Renal cortical epithelial cell (primary cell): ENCODE measurements at places on chromosomes 7 and 10.

DNA sequence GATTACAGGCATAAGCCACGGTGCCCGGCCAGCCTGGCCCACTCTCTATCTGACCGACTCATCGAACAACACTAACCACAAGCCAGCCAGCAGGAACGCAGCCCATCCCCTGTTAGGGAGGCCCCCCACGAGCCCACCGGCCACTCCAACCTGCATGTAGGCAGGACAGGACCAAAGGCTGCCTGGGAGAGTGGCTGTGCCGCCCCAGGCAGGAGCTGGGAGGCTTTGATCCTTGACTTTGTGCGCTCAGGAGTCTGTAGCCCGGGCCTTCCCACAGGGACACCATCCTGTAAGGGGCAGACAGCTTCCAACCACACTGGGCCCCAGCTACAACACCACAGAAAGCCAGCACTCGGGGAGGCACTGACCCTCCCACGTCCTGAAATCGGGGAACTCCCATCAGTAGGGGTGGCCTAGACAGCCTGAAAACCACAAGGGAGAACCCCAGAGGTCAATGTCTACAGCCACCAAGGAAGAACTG, 29.4 kb downstream of the GRID1 start:
- no peak for DNase-seq

GRCh38 chr10:14548474-14548873, 217.8 kb upstream of the FRMD4A start:
- no peak for DNase-seq

- DNase-seq, result no peak
These were observed 1.3 kb downstream of the SAR1A start for GRCh38 chr10:70169011-70169410.

- peak; percentile 25 for DNase-seq
These were observed 45.6 kb downstream of the PDIA4 start for GRCh38 chr7:148982654-148983199.

DNA sequence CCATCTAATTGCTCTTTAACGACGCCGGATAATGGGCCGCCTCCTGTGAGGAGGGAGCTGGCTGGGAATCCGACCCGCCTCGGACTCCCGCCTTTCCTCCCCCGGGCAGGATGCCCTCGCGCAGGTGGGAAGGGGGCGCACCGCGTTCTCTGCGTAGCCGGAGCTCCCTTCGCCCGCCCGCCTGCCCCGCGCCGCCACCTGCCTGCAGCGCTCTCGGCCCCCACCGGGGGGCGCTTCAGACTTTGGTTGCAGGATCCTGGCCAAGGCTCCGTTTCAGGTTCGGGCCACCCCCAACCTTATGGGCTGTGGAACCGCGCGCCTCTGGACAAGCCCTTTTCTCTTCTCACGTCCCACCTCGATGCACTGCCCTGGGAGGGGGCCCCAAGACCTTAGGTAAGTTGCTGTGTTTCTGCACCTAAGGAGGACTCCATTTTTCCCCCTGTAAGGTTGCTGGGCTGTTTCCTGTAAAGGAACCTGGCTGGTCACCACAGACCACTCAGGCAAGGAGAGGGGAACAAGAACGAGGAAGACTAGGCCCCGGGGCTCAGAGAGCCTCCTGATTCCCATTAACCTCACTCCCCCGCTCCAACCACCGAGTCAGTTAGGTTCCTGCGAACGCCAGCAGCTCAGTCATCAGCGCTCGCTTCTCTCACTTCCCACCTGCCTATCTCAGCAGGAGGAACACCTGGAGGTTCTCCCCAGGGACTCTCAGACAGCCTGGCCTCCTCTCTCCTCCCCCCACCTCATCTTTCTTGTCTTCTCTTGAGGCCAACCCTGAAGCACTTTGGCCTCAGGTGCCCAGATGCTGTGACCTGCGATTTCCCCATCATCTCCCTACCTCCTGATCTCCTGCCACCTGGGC, 11.3 kb upstream of the KAZALD1 start:
- DNase-seq, result no peak

DNA sequence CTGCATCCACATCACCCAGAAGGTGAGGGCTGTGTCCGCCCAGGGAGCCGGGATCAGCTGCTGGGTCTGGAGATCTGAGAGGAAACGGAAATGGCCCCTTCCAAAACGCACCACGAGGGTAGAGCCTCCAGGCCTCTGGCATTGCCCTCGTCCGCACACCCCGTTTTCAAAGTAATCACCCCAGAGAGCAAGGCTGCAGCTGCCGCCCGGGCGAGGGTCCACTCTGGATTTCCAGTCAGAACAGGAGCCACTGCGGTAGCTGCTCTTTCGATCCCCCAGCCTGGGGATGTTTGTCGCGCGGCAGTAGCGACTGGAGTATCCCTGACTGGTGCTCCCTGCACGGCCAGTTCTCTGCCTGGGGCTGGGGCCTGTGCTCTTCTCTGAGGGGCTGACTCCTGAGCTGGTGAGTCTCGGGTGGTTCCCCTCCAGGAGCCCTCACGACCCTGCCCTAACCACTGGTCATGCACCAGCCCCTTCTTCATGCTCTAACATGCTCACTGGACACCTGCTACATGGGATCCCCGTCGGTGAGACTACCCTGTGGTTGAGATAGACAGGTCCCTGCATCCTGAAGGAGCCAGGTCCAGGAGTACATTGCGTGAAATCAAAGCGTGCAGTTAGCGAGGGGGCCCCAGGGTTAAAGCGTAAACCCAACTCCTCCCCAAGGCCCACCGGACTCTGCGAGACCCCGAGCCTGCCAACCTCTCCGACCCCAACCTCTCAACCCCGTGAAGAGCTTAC, 99.2 kb downstream of the FOXL3 start:
- DNase-seq, result no peak

GRCh38 chr7:98348726-98349474, 52.0 kb downstream of the BAIAP2L1 start:
- DNase-seq, result peak; percentile 33
